Omental fat pad (tissue), 4 donors: ENCODE measurements at places on chromosomes 11 and 22. TPM values are rescaled to one million over a fixed set of nuclear protein-coding genes. Genes with fewer than 3 reads are reported as not detected.

The HBG1 gene
- total RNA-seq: not detected

The TNNT3 gene
- 21.3 TPM for total RNA-seq

The DCHS1 gene
- total RNA-seq: 26.3 TPM

The ZC3H12C gene
- total RNA-seq: 12.0 TPM

The OR10G7 gene
- not detected for total RNA-seq

The CATSPER1 gene
- 0.69 TPM for total RNA-seq

The ANO3 gene
- total RNA-seq: 0.56 TPM

The ADAMTS15 gene
- 26.4 TPM for total RNA-seq

The TCIRG1 gene
- total RNA-seq: 84.4 TPM

The POU2AF3 gene
- total RNA-seq: 0.84 TPM

The TRIM3 gene
- total RNA-seq: 27.4 TPM

The DKK3 gene
- 33.6 TPM for total RNA-seq

The RASL10A gene
- 0.56 TPM for total RNA-seq

The TMPRSS6 gene
- not detected for total RNA-seq

The BTBD18 gene
- not detected for total RNA-seq

The MYEOV gene
- total RNA-seq: 0.95 TPM

The EIF3D gene
- 355 TPM for total RNA-seq

The PI4KA gene
- 62.1 TPM for total RNA-seq

The NXPE1 gene
- total RNA-seq: not detected

The STK33 gene
- 0.96 TPM for total RNA-seq

The KCNJ1 gene
- total RNA-seq: not detected

The APLNR gene
- 2.0 TPM for total RNA-seq

The WNT7B gene
- total RNA-seq: not detected

The NOX4 gene
- total RNA-seq: 6.7 TPM
